NCI-H510A (cell line): ENCODE measurements at places on chromosomes 3 and 15.

DNA sequence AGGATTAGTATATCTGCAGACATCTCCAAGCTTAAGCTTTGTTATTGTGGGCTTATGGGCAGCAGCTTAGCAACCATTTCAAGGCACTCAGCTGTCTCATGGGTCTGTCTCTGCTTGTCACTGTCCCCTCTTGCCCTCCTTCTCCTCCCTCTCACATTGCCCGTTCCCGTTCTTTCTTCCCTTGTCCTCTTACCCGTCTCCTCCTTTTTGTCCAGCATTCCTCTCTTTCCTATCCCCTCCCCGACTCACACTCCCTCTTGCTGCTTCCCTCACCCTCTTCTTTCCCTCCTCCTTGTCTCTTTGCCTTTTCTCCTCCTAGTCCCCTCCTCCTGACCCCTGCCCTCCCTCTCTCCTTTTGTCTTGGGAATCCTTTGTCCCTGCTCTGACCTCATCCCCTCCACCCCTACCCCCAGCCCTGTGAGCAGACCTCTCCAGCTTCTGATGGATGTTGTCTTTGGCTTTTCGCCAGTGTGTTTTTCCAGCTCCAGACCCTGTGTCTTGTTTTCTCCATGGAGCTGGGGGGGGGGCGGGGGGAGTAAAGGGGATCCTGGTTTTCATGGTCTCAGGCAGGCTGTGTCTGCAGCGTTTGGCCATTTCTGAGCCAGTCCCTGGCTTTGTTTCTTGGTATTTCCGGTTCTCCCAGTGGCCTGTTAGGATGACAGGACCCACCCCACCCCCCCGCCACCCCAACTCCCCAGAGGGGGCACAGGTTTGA lies 47.9 kb upstream of the TRAK1 start:
- peak; percentile 51 for DNase-seq

DNA sequence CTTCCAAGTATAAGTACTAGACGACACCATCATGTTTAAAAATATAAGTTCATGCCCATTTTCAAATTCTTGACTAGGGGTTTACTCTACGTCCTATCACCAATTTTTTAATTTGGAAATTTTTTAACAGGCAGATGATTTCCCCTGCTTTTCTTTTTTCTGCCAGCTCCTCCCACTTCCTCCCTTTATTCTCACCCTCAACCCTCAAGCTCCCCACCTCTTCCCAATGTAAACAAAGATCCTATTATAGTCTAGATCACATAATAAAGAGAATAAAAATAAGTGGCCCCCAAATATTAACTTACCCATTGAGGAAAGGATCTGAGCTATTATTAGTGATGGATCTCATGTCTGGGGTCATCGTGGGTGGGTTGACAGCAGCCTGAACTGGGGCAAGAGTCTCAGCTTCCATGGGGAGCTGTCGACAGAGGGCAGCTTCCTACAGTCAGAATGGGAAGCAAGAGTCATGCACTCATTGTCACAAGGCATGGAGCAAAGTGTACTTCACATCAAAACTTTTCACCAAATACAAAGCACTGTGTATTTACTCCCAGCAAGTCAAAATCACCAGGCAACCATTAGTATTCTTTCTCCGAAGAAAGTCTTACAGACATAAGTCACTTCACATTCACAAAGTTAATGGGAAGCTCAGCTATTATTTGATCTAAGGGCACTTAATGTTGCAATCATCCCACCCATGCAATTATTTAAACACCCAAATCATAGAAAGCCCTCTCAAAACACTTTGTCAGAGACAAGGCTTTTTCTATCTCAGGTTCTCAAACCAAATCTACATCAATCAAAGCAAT lies 53.2 kb downstream of the TM4SF4 start:
- DNase-seq: no peak

DNA sequence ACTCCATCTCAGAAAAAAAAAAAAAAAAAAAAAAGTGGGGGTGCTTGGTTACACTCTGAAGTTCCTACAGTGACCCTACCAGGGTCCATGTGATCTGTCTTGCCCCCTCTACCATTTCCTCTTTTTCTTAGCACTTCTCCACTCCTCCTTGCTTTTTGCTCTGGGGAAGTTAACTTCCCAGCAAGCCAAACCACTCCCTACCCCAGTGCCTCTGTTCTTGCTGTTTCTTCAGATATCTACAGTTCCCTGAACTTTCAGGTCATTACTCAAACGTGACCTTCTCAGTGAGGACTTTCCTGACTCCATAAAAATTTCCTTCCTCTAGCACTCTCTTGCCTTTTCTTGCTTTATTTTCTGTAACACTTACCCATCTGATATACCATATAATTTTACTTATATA lies 61.1 kb upstream of the GCNT3 start:
- DNase-seq: no peak

DNA sequence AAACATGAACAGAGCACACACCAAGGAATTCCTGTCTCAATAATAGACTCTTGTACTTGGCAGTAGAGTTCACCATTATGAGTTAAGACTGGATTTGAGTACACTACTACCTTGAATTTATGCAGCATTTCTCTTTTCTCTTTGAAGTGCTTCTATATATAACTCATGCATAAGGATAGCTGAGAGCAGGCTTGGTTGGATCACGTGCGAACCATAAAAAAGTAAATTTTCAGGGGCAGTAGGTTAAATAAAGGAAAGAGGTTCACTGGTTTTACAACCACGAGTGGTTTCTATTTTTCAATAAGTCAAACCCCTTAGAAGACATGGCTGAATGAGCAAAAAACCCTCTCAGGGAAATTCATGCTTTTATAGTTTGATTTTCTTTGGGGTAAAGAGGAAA lies 28.6 kb upstream of the PDZRN3 start:
- no peak for DNase-seq

- DNase-seq: no peak
These were observed 24.4 kb downstream of the PTPN9 start for GRCh38 chr15:75554717-75555116.

GRCh38 chr3:153163393-153163724 lies 1.3 kb downstream of the RAP2B start:
- no peak for DNase-seq

DNA sequence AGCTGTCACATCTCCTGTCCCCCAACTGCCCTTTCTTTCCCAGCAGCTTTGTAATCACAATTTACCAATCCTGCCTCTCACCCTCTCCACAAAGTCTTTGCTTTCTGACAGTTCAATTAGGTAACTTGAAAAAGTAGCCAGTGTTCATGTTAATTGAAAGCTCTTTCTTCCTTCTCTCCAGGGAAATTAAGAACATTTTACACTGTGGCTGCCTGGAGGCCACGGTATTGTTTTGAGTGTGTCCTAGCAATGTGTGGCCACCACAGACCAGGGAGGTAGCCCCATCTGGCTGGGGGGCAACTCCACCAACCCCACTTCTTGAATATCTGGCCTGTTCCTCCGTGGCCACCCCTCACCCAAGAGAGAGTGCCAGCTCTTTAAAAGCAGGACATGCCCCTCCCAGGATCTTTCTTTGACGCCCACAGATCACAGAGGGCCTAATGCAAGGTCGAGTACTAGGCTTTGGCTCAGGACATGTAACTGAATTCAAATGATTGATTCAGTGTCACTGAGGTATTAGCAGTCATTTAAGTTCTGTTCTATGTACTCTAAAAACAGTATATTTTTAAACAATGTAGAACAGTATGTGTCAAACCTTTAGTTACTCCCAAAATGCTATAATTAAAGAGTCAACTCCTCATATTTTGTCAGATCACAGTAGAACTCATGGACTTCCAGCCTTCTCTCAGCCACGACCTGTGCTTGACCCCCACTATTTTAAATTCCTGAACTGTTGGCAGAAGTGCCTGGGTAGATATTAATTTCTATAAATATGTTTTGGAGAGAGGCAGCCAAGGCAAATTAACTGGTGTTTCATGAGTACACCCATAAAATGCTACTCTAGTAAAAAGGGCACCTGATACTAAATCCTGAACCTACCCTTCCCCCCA lies 164.5 kb downstream of the TNIK start:
- DNase-seq: no peak

- DNase-seq: no peak
These were observed 221.7 kb upstream of the TBC1D5 start for GRCh38 chr3:17964108-17964507.

DNA sequence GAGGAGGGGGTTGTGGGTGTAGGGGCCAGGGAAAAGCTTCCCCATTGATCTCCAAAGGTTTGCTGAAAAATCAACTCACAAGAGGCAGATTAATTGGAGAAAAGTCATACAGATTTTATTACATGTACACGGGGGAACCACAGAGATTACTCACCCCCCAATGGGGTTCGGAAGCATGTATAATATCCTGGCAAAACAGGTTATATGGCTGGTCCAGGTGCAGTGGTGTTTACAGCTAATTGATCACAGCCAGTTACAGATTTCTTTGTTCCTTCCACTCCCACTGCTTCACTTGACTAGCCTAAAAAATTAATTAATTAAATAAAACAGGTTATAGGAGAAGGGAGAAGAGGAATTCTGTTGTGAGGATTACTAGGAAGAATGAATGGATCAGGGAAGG lies 22.4 kb downstream of the PRKCI start:
- no peak for DNase-seq

- no peak for DNase-seq
These were observed 114.1 kb upstream of the DNAJC19 start for GRCh38 chr3:181103605-181104004.
